ENCODE measurements at places on chromosomes 5 and 9. TPM values are rescaled to one million over a fixed set of nuclear protein-coding genes. Genes with fewer than 3 reads are reported as not detected.

DNA sequence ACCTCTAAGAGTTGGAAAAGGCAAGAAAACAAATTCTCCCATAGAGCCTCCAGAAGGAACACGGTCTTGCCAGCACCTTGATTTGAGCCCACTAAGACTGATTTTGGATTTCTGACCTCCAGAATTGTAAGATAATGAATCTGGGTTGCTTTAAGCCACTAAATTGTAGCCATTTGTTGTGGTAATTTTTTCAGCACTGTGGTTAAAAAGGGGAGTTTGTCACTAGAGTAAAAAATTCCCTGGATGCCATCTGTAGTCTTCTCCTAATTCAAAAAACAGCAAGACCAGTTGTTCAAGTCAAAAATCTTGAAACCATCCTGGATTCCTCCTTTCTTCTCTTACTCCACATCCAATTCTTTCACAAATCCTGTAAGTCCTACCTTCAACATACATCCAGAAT, 39.6 kb downstream of the NRG2 start:
- no peak for DNase-seq

GRCh38 chr9:89278997-89279739, 31.8 kb upstream of the CKS2 start:
- DNase-seq: peak; percentile 68

GRCh38 chr5:152855441-152855840, 450.4 kb upstream of the NMUR2 start:
- DNase-seq: peak; percentile 64

GRCh38 chr5:441996-442334, 1.0 kb upstream of the EXOC3 start:
- DNase-seq: no peak

- no peak for DNase-seq
Observed at GRCh38 chr9:18776836-18777820, 255.9 kb downstream of the SAXO1 start.

DNA sequence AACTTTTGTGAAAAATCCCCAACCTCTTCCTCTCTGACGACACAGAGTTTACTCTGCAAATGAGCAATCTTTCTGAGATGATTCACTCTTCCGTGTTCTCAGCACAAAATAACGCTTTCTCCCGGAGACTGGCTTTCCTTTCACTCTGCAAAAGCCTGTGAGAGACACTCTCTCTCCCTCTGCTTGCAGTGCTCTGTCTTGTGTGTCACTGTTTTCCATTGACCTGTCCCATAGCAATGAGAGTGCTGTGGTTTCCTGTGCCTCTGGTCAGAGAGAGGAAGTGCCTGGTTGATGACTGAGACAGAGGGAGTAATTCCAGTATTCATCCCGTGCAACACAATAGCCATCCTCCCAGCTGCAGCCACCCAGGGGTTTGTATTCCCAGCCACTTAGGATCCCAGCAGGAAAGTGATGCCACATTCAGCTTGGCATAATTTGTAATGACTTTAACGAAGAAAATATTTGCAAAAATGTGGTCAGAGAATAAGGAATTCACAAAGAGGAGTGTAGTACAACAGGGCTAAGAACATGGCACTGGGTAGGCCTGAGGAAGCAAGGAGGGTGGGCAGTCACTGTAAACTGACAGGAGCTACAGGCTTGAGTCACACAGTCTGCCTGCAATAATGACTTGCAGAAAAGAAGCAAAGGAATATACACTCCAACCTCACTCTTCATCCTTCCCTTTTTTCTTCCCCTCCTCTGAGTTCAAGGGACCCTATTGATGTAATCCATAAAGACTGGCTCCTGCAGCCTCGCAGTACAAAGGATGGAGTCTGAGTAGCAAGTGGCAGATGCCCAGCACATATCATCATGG, 463.5 kb upstream of the RGMB start:
- DNase-seq: peak; percentile 8

DNA sequence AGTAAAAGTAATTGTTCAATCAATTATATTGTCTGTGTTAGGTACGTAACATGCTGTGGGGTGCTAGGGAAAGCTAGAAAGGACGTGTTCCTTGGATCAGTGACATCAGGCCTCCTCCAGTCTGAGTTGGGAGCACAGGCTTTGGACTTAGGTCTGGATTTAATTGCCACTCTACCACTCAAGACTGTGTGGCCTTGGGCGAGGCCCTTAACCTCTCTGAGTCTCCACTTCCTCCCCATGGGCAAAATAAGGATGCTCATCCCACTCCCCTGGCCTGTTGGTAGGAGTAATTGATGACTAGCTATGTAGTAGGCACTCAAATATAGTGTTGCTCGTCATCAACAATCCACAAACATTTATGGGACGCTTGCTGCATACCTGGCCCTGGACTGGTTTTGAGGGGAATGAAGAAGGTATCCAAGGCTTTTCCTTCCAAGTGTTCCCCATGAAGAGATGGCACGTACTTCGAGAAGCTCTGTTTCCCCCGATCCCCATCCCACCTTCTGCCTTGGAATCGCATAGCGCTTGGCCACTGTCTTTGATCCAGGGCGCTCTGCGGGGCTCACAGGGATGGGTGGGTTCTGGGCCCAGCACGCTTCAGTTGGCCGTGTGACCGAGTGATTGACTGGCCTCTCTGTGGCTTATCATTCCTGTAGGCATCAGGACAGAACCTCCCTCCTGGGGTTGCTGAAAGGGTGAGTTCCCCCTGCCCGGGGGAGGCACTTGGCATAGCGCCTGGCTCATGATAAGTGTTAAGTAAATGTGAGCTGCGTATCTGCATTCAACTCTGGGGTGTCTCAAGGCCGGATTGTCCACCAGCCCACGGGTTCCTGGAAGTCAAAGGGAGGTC, 8.1 kb downstream of the FGF18 start:
- no peak for DNase-seq

- no peak for DNase-seq
Observed at GRCh38 chr9:91698266-91698665, 251.8 kb downstream of the ROR2 start.

DNA sequence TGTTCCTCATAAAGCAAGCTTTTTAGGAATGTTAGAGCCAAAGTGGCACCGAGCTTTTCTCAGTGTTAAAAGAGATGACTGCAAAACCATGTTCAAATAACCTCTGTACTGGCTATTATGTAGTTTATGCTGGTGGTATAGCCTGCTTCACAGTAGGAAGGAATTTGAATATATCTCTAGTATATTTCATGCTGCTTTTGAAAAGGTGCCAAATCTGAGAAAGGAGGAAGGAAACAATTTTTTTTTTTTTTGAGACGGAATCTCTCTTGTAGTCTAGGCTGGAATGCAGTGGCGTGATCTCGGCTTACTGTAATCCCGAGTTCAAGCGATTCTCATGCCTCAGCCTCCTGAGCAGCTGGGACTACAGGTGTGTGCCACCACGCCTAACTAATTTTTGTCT, 13.5 kb downstream of the CREBRF start:
- no peak for DNase-seq

DNA sequence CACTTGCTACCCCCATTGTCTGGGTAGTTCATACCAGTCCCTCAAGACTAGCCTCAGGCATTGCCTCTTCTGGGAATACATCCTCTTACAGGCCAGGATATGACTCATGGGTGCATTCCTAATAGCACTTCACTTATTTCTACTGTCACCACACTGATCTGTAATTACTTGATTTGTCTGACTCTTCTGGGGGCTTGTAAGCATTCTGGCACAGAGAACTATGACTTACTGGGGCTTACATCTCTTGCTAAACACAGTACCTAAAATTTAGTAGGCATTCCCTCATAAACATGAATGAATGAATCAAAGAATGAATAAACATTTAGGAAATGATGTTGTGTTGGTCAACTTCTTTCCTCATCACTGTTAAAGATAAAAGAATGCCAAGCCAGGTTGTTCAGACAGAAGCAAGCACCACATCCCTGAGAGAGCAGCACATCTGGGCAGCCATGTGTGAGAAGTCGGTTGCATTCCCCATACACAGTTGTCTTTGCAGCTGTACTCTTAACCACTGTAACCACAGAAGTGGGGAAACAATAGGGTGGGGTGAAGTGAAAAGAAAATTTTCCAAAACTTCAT, 27.6 kb downstream of the IL7R start:
- DNase-seq: no peak

- DNase-seq: no peak
Observed at GRCh38 chr9:108579757-108580439, 275.9 kb downstream of the ACTL7B start.

DNA sequence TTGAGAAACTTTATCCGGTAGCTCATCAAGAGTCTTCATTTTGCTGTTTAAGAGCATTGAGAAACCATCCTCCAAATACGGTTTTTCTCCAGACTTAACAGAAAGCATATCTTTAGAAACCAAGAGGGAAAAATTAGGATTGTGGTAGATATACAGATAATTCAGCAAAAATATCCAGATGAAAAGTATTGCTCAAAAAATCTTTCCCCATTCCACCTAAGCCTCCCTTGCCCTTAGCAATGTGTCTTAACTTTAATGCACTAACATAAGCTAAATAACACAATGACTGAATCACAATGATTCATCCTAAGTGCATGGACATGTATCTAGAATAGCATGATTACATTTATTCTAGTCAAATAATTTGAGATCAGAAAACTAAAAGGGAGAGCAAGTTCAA, 130.3 kb upstream of the TARS1 start:
- DNase-seq: peak; percentile 66

- DNase-seq: no peak
Observed at GRCh38 chr5:106854105-106854687, 816.5 kb downstream of the EFNA5 start.

DNA sequence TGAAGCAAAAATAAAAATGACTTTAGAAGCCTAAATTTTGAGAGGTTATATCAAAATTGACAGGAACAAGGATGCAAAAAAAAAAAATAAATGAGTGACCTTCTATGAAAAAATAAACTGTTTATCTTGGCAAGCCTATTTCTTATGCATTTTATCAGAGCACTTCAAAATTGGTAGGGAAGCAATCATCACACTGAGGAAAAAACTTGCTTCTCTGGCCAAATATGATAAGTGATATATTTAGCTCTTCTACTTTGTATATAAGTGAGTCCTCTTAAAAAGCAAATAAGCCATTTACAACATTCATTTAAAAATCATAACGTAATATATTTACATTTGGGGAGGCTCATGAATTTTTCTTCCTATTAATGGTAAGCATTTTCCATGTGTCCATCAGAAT, 287.1 kb downstream of the FBXL17 start:
- DNase-seq: no peak

GRCh38 chr9:18333157-18333556, 140.8 kb upstream of the ADAMTSL1 start:
- DNase-seq: no peak

- peak; percentile 28 for DNase-seq
Observed at GRCh38 chr9:105881654-105882349, 187.5 kb downstream of the TMEM38B start.

GRCh38 chr5:33886283-33886682, 5.5 kb downstream of the ADAMTS12 start:
- DNase-seq: no peak

DNA sequence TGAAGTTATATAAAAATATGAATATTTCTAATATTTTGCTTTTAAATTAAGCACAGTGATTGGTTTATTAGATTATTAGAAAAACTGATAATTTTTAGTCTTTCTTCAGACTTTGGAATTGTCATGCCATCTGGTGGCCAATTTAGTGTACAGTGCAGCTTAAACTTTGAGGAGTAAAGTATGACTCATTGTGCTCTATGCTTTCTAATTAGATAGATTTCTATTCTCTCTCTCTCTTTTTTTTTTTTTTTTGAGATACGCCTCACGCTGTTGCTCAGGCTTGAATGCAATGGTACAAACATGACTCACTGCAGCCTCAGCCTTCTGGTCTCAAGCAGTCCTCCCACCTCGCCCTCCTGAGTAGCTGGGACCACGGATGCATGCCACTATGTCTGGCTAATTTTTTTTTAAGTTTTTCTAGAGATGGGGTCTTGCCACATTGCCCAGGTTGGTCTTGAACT, 42.1 kb upstream of the GPR21 start:
- peak; percentile 62 for DNase-seq

GRCh38 chr5:122421374-122422079, 109.5 kb downstream of the SNCAIP start:
- DNase-seq: no peak

- DNase-seq: no peak
Observed at GRCh38 chr5:124704594-124705284, 41.7 kb downstream of the ZNF608 start.

DNA sequence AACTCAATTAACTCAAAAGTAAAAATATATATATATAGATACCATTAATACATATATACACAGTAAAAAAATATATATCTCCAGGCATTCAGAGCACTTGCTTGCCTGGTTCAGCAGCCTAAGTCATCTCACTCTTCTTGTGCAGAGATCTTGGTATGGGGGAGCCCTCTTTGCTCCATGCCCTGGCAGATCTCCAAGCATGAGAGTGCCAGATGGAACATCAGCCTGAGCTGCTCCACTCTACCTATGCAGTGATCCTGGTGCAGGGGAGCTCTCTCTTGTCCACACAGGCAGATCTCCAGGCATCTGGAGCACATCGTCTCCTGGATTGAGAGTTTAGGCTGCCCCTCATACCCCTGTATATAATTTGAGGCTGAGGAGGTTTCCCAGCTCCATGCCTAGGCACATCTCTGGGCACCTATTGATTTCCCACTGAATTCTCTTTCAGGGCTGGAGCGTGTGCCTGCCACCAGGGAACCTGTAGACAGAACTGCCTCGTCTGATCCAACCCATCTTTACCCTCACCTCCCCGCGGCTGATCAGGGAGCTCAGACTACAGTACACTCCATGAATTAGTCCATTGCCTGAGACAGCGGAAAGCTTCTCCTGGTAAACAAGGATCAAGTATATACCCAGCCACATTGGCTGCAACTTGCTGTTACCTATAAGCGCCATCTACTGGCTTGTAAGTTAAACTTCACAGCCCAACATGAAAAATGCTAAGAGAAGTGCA, 342.4 kb upstream of the GRIA1 start:
- peak; percentile 9 for DNase-seq

The VCAN gene
- total RNA-seq: 930 TPM

The C5orf46 gene
- total RNA-seq: 60.7 TPM

The NR2F1 gene
- total RNA-seq: 32.7 TPM

The C9orf153 gene
- 0.72 TPM for total RNA-seq

The FANCG gene
- 24.8 TPM for total RNA-seq

The PPIC gene
- total RNA-seq: 160 TPM

The TNFAIP8 gene
- total RNA-seq: 80.7 TPM

The PCDHGC5 gene
- 8.2 TPM for total RNA-seq

The PCDHGA2 gene
- 4.6 TPM for total RNA-seq

All from umbilical cord (tissue), 2 donors.